ENCODE measurements at places on chromosomes 12 and 14.

DNA sequence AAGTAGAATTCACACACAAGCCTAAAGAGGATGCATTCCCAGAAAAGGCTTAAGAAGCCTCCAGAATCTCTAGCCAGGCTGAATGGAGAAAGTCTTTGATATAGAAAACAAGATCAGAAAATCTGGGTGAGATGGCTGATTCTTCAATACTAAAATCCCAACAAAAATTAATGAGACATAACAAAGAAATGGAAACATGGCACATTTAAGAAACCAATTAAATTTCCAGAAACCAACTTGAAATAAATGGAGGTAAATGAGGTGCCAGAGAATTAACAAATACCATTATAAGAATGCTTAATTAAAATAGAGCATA lies 51.9 kb downstream of the CPSF6 start:
- DNase-seq: no peak

DNA sequence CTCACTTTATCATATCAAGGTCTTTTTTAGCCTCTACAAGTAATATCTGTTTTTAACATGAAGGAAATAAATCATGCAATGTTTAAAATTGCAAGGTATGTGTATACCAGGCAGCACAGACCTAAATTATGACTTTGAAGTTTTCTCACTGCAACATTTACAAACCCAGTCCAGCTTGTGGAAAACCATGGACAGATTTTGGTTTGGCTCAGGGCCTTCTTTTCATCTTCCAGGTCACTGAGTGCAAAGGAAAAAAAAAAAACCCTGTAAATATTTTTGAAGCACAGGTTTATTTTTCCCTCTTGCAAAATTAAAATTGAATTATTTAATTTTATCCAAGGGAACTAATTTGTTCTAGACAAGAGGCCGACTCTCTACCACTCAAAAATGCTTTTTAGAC lies 13.8 kb downstream of the MGP start:
- DNase-seq: no peak

- DNase-seq: no peak
Observed at GRCh38 chr14:22847661-22848341, 11.4 kb downstream of the MMP14 start.

GRCh38 chr12:122202017-122202416 lies 1.5 kb upstream of the B3GNT4 start:
- no peak for DNase-seq

- DNase-seq: no peak
Observed at GRCh38 chr12:31558521-31558920, 32.4 kb downstream of the DENND5B start.

GRCh38 chr12:112347581-112347982 lies 34.6 kb downstream of the HECTD4 start:
- DNase-seq: no peak
